ENCODE measurements at places on chromosomes 12 and 14.

DNA sequence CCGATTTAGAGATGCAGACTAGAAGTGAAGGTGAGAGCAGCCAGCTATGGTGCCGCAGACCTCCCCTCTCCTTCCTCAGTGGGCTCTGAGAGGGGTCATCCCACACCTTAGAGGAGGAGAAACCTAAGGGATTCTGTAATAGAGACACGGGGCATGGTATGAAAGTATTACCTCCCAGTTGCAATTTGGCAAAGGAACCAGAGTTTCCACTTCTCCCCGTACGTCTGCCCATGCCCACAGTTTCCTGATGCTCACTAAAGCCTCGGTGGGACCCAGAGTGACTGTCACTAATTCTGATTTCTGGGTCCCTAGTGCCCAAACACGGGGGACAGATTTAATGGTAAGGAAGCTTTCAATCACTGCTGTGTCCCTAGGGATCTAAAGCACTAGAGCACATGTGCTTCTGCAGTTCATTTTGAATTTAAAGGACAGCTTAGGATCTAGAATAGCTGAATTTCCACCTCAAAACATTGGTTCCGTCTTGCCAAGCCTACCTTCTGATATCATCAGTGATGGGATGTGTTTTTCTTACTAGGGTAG is 44.1 kb downstream of the DAD1 start:
- no peak for DNase-seq

DNA sequence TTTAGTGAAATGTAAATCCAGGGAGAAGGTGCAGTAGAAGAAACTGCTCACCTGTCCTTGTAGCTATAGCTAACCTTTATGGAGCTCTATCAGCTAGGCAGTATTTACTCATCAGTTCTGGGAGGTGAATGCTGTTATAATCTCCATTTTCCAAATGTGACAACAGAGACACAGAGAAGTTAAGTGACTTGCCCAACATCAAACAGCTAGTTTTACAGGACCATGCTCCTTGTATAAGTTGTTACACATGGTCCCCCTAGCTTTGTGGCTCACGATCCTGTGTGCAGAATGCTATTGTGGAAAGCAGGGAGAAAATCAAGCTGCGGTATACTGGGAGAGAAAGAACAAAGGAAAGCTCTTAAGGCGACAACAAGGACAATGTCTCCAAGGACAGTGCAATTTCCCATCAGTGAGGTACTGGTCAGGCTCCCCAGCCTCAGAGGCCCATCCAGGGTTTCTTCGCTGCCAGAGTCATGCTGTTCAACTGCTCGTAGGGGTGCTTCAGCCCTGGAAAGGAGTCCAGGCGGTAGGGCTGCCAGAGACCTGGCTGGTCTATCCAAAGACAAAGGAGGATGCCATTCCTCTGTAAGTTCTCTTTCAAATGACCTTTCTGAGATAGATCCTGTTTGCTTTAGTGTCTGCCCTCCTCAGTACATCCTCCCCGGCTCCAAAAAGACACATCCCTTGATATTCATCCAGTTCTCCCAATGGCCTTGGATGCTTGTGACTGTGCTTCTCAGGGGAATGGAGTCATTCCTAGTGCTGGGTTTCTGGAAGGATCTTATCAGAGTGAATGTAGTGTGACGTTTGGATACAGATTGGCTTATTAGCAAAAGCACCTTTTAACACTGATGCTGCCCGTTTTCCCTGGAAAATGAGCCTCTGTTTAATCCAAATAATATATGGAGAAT is 95.5 kb downstream of the ARF6 start:
- no peak for DNase-seq

GRCh38 chr12:80598004-80598606 is 109.3 kb upstream of the MYF6 start:
- DNase-seq, result peak; percentile 64

DNA sequence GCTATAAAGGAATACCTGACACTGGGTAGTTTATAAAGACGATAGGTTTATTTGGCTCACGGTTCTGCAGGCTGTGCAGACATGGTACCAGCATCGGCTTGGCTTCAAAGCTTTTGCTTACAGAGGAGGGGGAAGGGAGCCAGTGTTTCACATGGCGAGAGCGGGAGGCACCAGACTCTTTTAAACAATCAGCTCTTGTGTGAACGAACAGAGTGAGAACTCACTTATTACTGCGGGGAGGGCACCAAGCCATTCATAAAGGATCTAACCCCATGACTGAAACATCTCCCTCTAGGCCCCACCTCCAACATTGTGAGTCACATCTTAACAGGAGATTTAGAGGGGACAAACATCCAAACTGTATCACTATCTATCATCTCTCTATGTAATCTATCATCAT is 227.4 kb downstream of the TMEM132D start:
- DNase-seq, result no peak

- DNase-seq, result no peak
Observed at GRCh38 chr14:106670011-106670410, 1143.6 kb downstream of the TMEM121 start.

- DNase-seq, result no peak
Observed at GRCh38 chr12:106595268-106595667, 12.5 kb downstream of the RFX4 start.

- no peak for DNase-seq
Observed at GRCh38 chr14:101223127-101223526, 319.6 kb upstream of the RTL1 start.

DNA sequence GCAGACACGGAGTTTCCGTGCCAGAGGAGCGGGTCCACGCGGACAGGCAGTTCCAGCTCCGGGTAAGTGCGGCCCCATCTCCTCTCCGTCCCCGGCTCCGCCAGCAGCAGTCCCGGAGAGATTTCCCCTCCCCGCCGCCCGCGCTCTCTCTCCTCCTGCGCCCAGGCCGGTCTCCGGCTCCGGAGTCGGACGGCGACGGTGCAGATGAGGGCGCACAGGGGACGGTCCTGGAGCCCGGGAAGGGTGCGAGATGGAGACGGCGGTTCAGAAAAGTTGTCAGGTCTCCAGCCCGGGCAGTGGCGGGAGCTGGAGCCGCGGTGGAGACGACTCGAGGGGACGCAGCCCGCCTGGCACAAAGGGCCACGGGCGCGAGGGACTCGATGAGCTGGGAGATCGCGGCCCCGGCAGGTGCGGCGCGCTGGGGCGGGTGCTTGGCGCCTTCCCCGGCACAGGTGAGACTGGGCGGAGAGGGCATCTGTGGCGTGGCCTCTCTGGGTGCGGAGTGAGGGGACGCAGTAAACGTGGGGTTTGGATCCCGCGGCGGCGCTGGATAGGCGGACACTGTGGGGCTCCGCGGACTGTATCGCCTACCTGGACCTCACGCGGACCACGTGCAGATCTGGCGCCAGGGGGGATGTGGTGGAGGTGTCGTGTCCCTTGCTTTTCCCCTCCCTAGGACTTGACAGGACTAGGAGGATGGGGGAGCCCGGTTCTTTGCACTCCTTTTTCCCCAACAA is 1540.3 kb upstream of the TMEM132C start:
- no peak for DNase-seq

GRCh38 chr12:92362785-92363184 is 217.1 kb upstream of the BTG1 start:
- no peak for DNase-seq

- DNase-seq, result no peak
Observed at GRCh38 chr12:43737646-43738045, 20.9 kb downstream of the PUS7L start.

GRCh38 chr12:119836781-119837180 is 40.3 kb downstream of the CIT start:
- DNase-seq, result no peak

- no peak for DNase-seq
Observed at GRCh38 chr12:69321351-69321750, 26.8 kb upstream of the LYZ start.

DNA sequence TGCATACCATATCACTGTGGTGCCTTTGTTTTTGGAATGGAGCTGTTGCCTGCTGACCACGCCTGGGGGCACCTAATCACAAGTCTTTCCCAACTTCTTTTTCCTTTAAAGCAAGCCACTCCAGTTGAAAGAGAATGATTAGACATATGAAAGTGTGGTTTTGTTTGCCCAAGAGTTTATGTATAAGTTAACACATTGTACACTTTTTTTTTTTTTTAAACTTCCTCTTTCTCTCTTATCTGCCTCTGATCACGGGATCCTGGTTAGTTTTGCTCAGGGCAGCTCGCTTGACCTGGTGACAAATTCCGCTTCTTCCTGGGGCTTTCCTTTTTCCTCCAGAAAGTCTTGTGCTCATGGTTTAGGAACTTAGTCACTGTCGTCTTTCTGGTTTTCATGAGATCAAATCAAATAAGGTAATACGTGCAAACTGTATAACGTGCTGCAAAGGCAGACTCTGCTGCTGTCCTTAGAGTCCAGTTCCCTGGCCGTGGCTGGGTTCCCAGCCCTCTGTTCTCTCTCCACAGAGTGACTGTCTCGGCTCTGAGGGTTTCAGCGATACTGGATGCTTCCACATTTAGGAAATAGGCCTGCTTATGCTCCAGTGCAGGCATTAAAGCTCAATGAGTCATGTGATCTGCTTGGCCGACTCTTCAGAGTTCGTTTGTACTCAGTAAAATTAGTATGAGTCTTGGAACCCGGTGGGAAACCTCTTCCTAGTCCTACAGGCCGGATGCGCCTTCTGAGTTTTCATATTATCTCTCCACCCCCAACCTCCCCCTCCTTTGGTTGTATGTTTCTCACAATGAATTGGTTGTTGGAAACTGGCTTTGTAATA is 15.2 kb downstream of the RASSF3 start:
- peak; percentile 69 for DNase-seq

DNA sequence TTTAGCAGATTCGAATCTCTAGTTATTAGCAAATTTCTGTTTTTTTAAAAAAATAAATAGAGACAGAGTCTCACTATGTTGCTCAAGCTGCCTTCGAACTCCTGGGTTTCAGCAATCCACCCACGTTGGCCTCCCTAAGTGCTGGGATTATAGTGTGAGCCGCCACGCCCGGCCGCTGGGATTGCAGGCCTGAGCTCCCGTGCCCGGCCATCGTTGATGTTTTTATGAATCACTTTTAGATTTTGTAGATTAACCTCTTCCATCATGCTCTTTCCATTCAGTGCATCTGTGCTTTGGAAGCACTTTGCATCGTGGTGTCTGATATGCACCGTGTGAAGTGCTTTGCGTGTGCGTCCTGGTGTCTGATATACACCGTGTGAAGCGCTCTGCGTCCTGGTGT is 20.9 kb downstream of the PGAM5 start:
- no peak for DNase-seq

DNA sequence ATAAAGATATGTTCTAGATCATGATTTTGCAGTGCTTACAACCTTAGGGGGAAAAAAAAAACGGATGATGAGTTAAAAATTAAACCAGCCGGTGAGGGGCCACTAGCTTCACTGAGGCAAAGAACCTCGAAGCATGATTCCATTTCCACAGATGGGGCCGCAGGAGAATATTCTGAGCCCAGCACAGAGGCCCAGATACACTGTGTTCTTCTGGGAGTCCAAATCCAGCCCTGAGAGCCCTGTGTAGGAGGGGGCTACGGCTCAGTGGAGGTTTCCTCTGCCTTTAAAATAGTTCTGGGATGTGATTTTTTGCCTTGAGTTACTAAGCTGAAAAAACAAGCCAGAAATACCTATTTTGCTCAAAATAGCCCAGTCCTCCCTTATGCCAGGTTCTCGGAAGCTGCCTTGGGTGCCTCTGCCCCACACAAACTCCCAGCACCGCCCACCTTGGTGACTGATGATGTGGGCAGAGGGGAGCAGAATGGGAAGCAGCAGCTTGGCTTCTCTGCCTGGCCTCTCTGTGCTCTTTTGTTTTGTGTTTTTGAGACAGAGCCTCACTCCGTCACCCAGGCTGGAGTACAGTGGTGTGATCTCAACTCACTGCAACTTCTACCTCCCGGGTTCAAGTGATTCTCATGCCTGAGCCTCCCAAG is 105.4 kb upstream of the BCL2L14 start:
- DNase-seq, result no peak

DNA sequence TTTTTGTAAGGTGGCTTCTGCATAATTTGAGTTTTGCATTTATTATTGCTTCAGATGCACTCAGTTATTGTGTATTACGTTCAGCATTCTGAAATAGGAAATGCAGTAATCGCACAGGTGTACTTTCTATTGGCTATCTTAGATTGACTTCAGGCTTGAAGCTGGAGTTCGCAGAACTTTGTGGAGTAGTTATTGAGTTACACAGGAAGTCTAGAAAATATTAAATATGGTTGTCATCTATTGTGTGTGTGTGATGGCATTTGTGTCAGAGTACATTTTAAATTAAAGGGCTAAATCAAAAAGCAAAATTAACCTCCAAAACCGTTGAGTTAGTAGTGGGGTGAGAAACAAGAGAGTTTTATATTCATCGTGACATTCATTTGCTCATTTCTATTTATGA is 2.7 kb downstream of the ARID2 start:
- DNase-seq, result no peak

GRCh38 chr12:7711133-7711532 is at the start of gene DPPA3:
Gene DPPA3 (plus strand): TSS chr12:7711433. CDS start chr12:7711571, 138 bp downstream.
- no peak for DNase-seq

- DNase-seq, result no peak
Observed at GRCh38 chr12:70427611-70428010, 61.5 kb downstream of the KCNMB4 start.

- DNase-seq, result no peak
Observed at GRCh38 chr12:127625176-127625771, 641.7 kb upstream of the TMEM132C start.

- no peak for DNase-seq
Observed at GRCh38 chr14:104803912-104804410, 3.1 kb downstream of the ZBTB42 start.

DNA sequence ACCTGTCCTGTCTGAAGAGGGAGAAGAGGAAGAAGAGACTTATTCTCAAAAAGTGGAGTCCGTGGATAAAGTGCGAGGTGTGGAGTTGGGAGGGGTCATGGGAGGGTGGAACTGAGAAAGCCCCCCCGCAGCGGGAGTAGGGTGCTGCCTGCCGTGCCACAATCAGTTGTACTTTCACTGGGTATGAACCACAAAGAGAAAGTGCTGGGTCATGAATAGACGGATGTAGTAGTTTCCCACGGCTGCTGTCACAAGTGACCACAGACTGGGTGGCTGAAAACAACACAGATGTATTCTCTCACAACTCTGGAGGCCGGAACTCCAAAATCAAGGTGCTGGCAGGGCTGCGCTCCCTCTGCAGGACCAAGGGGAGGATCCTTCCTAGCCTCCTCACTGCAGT is 5.5 kb downstream of the DNAH10 start:
- no peak for DNase-seq

- peak; percentile 32 for DNase-seq
Observed at GRCh38 chr12:57483466-57483865, 3.8 kb upstream of the ARHGAP9 start.

DNA sequence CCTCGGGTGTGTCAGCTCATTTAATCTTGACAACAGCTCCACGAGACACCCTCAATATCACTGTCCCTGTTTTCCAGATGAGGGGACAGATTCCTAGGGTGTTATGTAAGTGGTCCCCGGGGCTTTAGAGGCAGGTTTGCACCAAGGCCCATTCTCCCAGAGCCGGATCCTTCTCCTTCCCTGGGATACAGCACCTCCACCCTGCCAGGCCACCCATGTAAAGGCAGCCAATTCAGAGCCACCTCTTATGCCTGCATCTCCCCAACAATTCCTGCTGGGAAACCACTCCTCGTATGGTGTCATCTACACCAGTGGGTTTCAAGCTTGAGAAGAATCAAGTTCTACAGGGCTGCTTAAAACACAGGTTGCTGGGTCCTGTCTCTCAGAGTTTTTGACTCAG is 4.1 kb upstream of the CYP46A1 start:
- DNase-seq, result no peak

- no peak for DNase-seq
Observed at GRCh38 chr14:25090256-25090655, 40.3 kb upstream of the STXBP6 start.

GRCh38 chr12:107912421-107913004 is 138.0 kb downstream of the ASCL4 start:
- DNase-seq, result no peak

GRCh38 chr14:105161309-105161708 is 7.3 kb downstream of the JAG2 start:
- no peak for DNase-seq

All from astrocyte of the cerebellum (primary cell).